ENCODE measurements at places on chromosomes 2 and 18.

- no peak for DNase-seq
Observed at GRCh38 chr2:233602076-233602475, 15.4 kb upstream of the UGT1A8 start.

DNA sequence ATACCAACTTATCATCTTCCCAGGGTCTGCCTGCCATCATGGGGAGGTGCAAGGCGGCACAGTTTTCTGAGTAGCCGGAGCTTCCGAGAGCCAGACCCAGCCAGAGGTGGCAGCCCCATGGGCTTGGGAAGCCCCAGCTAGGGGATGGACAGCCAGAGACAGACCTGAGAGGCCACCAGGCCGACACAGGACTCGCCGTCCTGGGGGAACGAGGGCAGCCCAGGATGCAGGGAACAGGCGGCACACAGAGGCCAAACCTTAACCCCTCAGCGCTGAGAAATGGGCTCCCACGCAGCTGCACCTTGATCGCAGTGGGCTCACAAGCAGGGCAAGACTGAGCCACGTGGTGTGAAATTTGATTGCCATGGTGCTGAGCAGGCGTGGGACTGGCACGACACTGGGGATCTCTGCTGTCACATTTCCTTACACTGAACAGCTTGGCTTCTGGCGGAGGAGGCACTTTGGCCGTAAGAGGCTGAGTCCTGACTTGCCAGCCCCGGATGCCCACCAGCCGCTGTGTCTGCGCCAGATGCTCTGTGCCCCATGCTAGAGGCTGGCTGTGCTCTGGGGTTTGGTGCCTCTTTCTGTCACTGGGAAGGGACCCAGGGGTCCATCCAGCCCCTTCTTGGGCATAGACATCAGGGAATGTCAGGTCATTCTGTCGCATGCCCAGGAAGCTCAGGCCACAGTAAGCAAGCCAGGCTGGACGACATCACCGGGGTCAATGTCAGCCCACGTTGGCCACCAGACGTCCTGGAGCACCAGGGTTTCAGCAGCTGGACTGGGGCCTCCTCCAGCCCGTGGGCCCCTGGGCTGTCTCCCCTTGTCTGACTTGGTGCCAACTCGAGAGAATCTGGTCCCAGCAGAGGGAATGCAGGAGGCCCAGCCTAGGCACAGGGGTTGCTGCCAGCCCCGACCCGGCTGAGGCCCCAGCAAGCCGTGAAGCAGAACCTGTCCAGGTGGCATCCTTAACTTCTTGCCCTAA lies 312.1 kb upstream of the MYT1L start:
- DNase-seq: peak; percentile 30

DNA sequence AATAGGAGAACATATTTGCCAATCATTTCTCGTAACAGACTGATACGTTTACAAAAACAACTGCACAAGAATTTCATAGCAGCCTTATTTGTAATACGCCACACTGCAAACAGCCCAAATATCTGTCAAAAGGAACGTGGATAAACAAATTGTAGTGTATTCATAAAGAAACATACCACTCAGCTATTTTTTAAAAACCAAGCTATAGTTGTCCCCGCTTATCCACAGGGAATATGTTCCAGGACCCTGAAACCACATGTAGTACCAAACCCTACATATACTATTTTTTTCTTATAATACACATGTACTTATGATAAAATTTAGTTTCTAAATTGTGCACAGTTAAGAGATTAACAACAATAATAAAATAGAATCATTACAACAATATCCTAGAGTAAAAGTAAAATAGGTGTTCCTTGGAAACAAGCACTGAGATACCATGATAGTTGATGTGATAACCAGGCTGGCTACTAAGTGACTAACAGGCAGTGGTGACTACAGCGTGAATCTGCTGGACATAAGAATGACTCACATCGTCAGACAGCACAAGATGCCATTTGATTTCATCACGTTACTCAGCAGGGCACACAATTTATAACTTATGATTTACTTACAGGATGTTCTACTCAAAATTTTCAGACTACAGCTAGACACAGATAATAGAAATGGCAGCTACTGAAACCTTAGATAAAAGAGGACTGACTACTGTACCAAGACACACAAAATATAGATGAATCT lies 367.4 kb downstream of the NCKAP5 start:
- DNase-seq: no peak

DNA sequence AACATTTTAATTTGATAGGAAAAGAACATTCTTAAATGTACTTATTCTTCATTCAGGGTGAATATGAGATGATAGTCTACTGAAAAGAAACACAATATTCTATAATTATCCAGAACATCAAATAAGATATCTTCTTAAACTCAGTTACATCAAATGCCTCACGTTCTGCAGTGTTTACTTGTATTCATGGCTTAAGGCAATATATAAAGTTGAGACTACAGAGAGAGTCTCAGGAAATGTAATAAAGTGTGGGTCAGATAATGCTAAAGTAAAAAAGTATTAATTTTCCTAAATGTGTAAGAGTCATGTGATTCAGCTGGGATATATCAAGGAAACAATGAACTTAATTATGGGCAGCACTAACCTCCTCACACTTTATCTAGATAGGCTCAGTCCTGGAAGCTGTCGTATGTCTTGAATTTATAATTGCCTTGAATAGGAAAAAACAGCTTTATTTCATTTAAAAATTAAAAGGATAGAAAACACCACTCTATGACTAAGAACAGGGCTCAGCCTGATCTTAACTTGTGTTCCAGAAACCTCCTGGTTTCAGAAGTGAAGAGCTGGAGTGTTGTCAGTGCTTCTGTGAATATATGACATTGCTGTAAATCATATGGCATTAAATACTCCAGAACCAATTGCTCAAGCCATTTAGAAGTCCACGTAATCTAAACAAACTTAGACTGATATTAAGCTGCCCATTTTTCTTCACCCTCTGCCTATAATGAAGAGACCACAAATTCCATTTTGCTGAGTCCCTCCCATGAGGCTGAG lies 240.2 kb downstream of the FSIP2 start:
- DNase-seq: no peak

GRCh38 chr2:134466141-134466540 lies 212.3 kb downstream of the MGAT5 start:
- peak; percentile 82 for DNase-seq

DNA sequence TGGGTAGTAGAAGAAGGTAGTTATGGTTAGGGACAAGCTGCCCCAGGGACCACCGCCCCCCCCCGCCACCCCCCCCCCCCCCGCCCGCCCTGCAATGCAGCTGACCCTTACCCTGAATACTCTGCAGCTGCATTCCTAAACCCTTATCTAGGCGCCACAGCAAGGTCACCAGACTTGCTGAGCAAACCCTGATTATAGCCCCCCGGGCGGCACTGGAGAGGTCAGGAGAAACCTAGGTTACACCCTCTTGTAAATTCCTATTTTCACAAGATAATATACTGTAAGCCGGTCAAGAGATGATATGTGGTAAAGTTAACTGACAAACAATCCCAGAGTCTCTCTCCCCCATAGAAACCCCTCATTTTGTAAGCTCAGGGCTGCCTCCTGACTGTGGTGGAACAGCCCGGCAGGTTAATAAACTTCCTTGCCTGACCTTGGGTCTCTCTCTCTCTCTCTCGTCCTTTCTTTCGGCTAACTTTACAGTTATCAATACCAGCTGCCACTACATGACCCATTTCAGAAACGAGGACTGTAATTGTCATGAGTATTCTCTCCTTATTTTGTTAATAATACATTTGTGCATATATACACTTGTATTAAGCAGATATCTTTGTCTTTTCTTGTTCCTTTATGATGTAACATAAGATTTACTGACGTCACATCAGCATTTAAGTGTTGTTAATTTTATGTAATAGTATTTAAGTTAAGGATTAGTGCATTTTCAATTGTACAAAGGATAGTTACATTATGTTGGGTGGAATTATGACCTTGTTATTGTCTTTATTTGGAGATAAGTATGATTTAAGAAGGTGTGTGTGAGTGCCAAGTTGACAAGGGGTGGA lies 22.8 kb upstream of the SMAD4 start:
- DNase-seq: no peak

DNA sequence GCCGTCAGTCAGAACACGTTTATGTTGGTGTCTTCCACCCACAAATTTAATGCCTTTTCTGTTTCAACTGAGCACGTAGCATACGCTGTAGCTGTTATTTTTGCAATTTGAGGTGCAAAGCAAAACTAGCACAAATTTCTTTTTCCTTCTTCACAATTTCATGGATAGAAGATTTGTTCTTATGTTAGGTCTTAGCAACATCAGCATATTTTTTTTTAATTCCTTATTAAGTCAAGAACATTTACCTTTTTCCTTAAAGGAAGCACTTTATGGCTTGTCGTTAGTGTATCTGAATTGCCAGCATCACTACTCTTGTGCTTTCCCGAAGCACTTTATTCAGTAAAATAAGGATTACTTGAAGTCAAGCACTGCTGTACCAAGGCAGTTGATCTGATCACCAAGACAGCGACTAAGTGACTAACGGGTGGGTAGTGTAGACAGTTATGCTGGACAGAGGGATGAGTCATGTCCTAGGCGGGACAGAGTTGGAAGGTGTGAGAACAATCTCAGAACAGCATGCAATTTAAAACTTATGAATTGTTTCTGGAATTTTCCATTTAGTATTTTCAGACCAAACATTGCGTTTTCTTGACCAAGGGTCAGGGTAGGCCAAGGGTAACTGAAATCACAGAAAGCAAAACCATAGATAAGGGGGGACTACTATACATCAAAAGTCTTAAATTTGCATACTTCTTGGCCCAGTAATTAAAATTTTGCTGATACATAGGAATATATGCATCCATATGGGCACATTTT lies 13.3 kb downstream of the BABAM2 start:
- DNase-seq: no peak

GRCh38 chr18:44803019-44803650 lies 122.4 kb downstream of the SETBP1 start:
- DNase-seq: no peak

DNA sequence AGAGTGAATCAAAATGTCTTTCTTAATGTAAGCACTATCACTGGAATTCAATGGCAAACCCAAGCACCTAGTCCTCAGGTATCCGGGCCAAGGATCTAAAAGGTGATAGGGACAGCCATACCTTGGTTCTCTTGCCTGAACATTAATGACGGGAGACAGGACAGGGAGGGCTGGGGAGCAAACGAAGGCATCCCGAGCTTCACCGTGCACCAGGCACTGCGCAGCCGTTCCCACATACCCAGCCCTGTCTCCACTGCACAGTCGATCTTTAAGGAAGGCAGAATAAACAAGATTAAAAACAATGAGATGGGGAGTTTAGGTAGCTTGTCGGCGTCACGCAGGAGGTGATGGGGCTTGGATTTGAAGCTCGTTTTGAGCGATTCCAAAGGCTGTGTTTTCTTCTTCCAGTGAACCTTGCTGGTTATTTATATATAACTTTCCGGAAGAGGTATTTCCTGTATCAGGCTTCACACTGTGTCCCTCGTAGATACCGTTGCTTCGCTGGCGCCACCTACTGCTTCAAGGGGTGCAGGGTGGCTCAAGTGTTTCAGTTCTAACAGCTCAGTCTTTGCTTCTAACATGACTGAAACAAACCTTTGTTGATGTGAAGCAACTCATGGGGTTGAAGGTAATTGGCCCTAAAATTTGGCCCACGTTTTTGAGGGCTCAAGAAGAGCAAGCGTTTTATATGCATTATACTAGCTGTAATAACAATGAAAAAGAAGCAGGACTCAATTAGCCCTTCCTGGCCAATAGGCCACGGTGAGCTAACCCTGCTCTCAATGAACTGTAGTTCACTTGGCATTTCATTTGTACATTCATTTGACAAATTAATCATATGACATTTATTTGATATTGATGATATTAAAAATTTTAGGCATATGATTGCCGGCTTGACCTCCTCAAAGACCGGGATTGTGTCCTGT lies 77.4 kb downstream of the DCDC2C start:
- DNase-seq: peak; percentile 89

DNA sequence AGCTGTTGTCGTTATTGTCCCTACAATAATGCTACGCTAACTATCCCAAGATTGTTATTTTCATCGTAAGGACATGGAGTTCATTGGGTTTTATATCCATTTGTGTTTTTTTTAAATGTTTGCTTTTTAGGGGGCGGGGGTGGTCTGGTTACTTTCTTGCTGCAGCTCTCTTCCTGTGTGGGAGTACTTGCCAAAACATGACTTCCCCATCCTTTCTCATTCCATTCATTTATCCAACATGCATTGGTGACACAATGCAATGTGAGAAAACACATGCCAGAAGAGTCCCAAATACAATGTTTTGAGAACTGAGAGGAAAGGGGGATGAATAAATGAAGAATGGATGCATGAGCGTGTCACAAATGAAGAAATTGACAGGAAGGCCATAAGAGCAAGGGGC lies 55.9 kb downstream of the E2F6 start:
- DNase-seq: no peak

DNA sequence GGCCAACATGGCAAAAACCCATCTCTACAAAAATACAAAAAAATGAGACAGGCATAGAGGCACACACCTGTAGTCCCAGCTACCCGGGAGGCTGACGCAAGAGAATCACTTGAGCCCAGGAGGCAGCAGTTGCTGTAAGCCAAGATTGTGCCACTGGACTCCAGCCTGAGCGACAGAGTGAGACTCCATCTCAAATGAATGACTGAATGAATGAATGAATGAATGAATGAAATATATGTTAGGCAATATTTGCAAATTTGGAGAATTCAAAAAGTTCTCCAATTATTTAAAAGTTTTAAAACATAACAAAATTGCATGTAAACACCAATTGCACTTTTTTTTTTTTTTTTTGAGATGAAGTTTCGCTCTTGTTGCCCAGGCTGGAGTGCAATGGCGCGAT lies 61.7 kb downstream of the STRN start:
- no peak for DNase-seq

- no peak for DNase-seq
Observed at GRCh38 chr2:163667064-163667887, 68.5 kb downstream of the FIGN start.

- DNase-seq: no peak
Observed at GRCh38 chr18:73674125-73674865, 473.3 kb downstream of the FBXO15 start.

DNA sequence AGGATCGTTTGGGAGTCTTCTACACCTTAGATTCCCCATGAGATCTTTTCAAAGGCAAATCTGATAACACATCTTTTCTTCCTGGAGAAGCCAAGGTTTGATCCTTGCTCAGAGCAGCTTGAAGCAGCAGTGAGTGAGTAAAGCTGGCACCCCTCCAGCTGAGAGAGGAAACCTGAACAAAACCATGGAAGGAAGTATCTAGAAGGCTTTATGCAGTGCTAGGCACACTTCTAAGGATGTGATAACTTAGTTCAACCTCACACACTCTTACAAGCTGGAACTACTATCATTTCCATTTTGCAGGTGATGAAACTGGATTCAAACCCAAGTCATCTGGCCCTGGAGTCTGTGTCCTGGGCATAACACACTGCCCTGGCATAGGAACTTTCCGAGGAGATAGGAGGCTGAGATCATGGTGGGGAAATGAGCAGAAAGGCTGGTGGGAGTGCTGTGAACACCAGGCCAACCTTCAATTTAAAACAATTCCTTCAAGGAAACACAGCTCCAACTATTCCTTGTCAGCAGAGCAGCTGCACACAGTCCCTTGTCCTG lies 71.2 kb downstream of the CTAGE1 start:
- DNase-seq: no peak

- no peak for DNase-seq
Observed at GRCh38 chr2:190802626-190803209, 77.9 kb upstream of the GLS start.

Data from NCI-H1694 (cell line).